ENCODE measurements at places on chromosomes 1 and 21. TPM values are rescaled to one million over a fixed set of nuclear protein-coding genes. Genes with fewer than 3 reads are reported as not detected.

DNA sequence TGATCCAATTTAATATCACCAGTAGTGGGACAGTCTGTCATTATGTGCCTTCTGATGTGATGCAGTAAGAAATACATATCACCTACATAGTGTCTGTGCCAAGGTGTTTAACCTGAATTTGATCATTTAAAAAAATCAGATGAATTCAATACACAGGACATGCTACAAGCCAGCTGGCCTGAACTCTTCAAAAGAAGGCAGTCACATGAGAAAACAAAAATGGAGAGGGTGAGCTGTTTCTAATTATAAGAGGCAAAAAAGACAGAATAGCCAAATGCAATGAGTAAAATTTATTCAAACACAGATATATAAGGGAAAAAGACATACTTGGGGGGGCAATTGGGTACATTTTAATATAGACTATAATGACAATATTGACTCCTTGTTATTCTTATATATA lies 66.5 kb downstream of the ST3GAL3 start:
- DNase-seq = no peak

DNA sequence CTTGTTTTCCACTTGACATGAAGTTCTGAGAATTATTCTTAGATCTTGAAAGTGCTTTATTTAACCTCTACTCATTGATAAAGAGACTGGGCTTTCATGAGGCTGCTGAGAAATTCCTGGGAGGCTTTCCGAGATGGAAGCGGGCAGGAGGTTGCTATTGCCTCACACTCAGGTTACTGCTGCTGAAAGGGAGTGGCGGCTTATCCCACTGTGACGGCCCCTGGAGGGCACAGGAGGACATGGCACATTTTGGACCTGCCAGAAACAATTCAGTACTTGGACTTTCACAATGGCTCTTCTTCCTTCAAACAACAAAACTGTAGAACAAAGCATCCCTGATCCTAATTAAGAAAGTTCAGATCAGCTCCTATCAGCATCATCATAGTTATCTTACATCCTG lies 16.2 kb upstream of the MARK1 start:
- no peak for DNase-seq

- no peak for DNase-seq
These were observed 26.5 kb upstream of the PLA2G2C start for GRCh38 chr1:20212685-20213331.

GRCh38 chr1:177315261-177315660 lies 144.5 kb downstream of the BRINP2 start:
- no peak for DNase-seq

GRCh38 chr1:117112047-117112717 lies 9.4 kb downstream of the TRIM45 start:
- no peak for DNase-seq

DNA sequence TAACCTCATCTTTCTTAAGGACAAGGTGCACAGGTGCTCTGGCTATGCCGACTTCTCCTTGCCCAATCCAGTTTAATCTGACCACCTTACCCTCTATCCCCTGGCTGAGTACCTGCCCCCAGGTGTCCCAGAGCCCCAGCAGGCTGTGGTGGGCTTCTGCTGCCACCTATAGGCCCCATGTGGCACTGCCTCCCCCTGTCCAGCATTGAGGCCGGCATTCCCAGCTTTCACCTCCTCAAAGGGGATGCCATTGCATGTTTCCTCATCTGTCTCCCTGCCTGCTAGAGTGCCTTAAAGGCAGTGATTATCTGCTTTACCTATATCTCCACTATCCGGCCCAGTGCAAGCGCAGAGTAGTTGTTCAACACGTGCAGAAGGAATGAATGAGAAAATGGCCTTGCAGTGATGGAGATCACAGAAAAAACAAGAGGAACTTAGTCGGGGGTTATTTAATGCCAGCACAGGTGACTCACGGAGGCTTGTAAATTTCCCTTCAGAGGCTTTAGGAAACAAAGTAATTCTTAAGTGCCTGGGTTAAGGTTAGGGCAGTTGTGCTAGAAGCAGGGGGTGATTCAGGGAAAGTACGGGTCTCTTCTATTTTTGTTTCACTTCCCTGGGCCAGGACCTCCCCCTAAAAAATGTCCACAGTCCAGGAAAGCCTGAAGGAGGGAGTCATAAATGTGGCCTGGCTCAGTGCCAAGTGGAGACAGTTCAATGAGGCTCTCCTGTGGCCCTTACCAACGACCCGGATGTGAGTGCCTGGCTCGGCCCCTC lies 131.8 kb upstream of the NGF start:
- no peak for DNase-seq

DNA sequence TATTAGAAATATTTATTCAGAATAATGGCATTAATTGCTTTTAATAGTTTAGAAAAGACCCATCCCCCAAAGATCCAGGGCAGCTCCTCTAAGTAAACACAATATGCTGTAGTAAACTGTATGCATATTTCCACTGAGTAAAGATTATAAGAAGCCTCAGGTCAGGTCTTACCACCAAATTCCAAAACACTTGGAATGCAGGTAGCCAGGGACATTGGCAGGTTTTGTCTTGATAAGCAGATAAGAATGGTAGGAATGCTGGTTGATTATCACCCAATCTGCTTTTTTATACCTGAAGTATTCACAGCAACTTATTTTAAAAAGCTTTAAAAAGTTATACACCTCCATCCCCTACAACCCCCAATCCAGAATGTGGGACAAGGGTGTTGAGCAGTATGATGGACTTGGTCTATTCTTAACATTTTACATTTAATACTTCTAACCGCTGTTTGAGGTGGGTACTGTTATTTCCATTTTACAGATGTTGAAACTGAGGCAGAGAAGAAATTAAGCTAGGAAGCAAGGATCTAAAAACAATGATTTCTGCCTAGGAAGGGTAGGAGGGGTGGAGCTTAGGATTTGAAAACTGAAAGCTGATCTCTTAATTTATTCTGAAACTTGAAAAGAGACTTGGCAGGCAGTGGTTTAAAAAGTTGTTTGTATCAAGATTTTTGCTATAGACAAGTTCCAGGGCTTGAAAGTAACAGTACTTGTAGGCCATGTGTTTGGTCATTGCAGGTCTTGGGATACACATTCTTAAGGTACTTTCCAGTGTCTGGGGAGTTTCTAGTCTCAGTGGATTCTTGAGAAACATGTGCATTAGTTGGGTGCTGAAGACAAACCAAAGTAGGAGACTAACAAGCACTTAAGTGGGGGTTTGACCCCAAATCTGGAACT lies 15.6 kb upstream of the THEM4 start:
- DNase-seq = no peak

DNA sequence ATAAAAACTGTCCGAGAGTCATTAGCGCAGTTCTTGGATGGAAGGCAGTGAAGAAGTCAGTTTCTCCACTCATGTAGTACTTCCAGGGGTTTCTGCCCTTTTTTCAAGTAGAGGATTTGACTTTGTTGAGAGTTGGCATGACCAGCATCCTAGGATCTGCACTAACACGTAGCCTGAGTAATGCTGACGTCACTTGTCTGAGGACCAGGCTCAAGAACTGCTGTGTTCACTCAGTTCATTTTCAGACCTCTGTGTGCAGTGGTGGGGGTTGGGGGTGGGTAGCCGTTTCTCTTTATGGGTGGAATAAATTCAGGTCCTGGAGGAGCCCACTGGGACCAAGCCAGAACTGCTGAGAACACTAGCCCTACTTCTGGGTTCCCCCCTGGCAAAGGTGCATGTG lies 53.3 kb downstream of the MRPS6 start:
- DNase-seq = no peak

DNA sequence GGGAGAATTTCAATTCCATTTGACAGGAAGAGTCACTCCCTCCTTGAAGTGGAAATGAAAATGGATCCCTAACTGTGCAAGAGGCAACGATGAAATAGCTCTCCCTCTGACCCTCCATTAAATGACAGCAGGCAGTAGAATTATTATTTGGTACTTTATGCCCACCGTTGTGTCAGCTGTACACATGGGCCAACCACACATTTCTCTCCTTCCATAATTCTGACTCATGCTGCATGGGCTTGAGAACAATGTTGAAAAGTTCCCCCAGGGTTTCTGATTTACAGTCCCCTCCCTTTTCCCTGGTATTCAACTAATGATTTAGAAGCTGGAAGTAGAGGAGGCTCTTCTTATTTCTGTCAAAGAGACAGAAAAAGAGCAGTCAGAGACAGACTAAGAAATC lies 103.5 kb downstream of the RGS7 start:
- no peak for DNase-seq

Gene KPRP
- not detected for polyA plus RNA-seq

Gene LHX4
- 0.03 TPM for polyA plus RNA-seq

Gene SNX7
- 32.2 TPM for polyA plus RNA-seq

Gene OR2W3
- polyA plus RNA-seq = 0.47 TPM

Gene IRF6
- 9.3 TPM for polyA plus RNA-seq

Gene PLA2G2C
- not detected for polyA plus RNA-seq

Gene DYNLT5
- 1.3 TPM for polyA plus RNA-seq

Gene KCNJ15
- polyA plus RNA-seq = 6.4 TPM

Gene PODN
- 224 TPM for polyA plus RNA-seq

Gene TDRKH
- polyA plus RNA-seq = 3.1 TPM
